Stimulated activated CD8-positive, alpha-beta memory T cell treated with anti-CD3 and anti-CD28 coated beads, Interleukin-7, amount 100 ng/mL, for 48 hours (primary cell): ENCODE measurements at places on chromosomes 6 and 20.

GRCh38 chr6:43865932-43866645 is 96.1 kb downstream of the VEGFA start:
- no peak for DNase-seq

DNA sequence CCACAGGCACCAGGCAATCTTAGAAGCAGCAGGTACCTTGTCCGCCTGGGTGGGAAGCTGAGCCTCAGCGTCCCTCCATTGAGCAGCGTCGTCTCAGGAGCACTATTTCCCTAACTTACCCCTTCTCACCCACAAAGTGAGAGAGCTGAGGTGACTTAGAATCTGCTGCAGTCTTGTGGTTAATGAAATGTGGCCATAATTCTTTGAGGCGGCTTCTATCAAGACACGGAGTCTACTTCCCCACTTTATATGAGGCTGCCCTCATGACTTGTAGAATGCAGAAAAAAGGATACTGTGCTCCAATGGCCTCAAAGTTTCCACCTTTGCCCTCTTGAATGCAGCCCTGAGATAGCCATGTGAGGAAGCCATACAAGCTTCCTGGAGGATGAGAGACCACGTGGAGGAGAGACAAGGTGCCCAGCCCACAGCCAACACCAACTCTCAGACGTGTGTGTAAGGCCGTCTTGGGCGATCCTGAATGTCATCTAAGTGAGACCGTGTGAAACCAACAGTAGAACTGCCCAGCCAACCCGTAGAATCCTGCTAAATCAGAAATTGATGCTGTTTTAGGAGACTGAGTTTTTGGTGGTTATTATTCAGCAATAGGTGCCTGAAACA is 9.1 kb upstream of the TAGAP start:
- no peak for DNase-seq

DNA sequence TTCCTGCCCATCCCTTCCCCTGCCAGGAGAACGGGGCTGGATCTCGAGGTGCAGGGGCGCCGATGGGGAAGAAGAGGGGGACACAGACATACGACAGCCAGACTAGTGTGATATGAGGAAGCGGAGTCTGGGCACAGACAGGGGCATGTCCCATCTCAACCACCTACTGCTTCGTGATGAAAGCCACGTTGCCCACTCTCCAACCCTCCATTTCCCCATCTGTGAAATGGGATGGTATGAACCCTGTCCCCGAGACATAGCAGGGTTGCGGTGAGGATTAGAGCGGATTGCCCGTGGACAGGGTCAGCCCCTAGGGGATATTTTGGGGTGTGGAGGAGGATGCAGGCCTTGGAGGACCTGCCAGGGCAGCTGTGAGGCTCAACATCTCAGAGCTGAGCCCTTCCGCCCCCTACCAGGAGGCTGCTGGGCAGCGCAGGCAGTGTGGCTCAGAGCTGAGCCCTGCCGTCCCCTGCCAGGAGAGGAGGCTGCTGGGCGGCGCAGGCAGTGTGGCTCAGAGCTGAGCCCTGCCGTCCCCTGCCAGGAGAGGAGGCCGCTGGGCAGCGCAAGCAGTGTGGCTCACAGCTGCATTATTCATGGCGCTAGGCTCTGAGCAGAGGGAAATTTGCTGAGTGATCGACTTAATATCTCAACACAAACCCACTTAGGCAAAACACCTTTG is 71.7 kb downstream of the GRM4 start:
- DNase-seq = no peak

DNA sequence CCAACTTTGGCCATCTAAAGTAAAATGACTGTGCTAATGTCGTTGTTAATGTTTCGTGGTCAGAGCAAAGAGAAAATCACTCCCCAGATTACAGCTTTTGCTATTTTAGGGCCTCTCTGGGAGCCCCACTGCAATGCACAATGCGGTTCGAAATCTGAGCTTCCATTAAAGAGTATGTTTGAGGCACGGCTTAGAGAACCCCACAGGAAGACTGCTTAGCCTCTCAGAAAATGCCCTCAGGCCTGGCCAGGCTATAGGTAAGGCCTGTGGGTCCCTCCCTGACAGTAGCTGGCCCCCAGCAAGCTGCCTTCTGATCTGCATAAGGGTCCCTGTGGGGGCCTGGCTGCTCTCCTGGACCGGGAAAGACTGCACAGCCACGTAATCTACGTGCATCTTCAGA is 274.6 kb downstream of the PTPRT start:
- no peak for DNase-seq

GRCh38 chr6:155085582-155086257 is 90.6 kb downstream of the TIAM2 start:
- DNase-seq = no peak

- no peak for DNase-seq
These were observed 31.3 kb upstream of the GRM4 start for GRCh38 chr6:34177181-34177591.

- DNase-seq = no peak
These were observed 165.9 kb downstream of the NRN1 start for GRCh38 chr6:5840734-5841390.

- DNase-seq = no peak
These were observed 60.6 kb upstream of the RIPOR2 start for GRCh38 chr6:24996269-24996836.

DNA sequence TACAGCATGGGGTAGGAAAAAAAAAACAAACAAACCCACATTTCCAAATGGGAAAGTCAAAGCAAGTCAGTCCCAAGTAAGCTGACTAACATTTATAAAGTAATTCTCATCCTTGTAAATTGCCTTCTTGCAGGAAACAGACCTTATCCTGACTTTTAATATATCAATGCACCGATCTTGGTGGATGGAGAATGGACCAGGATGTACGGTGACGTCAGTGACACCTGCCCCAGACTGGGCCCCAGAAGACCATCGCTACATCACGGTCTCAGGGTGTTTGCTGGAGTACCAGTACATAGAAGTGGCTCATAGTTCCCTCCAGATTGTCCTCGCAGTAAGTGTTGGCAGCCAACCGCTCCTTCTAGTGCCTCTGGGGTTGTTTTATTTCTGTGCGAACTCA is 304.2 kb upstream of the RNF217 start:
- no peak for DNase-seq

DNA sequence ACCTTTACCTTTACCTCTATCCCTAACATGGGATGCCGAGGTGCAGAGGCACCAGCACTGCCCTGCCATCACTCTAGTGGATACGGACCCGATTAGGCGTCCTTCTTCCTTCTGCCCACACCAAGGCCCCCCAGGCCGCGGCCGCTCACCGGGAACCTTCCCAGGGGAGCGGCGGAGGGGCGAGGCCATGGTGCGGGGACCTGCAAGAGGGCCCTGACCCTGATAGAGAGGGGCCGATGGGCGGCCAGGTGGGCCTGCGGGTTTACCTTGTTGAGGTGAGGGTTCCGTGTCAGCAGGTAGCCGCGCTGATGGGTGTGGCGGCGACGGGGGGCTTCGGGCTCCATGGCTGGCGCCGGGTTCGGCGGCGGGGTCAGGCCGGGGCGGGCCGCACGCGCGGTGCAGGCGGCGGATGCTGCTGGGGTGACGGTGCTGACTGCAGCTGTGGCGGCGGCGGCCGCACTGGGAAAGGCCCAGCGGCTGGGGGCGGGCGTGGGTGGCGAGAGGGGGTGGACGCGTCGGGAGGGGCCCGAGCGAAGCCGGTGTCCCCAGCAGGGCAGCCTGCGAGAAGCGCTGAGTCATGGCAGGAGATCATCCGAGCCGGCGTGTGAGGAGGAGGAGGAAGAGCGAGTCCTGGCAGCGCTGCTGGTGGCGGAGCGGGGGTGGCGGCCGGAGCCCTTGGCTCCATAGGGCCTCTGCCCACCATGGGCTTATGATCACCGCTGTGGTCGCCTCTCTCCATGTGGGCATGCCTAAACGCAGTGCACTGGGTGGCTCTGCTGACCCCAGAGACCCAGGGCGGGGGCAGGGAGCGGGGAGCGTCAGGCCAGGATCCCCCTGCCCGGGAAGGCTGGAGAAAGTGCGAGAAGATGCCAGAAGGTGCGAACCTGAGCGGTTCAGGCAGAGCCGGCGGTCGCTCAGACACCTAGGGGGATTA is at the start of gene ME1:
Gene ME1, minus strand, starts transcription at position 441 of the 934 bp plus-strand sequence. Its CDS starts 97 bp downstream, at position 344.
- peak; percentile 9 for DNase-seq

DNA sequence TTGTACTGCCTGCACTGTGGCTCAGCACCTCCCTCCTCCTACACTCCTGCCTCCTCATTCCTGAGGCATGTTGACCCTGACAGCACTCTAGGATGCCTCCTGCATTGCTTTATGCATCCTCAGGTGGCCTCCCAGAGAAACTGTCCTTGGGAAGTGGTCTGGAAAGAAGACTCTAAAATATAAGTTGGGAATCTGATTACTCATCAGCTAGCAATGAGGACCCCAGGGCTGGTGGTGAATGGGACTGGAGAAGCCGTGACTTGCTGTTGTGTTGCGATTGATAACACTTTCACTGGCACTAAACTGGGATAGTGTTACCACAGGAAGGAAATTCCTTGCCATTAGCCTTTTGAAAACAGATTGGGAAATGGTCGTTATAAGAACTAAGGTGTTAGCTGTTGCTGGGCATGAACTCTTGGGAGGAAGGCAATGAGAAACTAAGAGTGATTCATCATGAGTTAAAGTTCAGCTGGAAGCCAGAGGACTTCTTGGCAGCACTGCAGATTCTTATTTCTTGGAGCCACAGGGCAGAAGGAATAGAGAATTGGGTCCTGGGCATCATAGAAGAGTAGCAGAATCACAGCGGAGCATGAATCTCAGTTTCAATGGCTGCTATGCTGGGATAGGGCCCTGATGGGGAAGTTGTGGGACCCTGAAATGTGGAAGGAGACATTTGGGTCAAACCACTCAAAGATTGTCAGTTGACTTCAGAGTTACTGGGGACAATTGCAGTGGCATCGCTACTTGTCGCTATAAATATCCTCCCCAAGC is 10.1 kb upstream of the SIRPD start:
- DNase-seq = no peak

DNA sequence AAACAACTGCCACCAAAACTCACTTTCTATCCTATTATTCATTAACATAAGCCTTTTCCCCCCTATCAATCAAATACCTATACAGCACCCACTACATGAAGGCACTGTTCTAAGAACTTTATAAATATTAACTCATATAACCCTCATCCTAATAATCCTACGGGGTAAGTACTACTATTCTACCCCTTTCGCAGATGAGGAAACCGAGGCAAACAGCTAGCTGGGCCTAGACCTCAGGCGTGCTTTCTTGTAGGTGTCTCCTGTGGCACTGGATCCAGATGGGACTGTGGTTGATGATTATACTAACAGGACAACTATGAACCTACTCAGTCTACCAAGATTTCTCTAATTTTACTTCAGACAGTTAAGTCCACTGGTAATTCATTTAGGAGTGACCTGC is 131.6 kb downstream of the ZMYND8 start:
- DNase-seq = no peak
